Erythroblast (primary cell): ENCODE measurements at places on chromosomes 4 and X.

GRCh38 chr4:173125216-173125812 is 43.3 kb upstream of the GALNT7 start:
- no peak for DNase-seq

- DNase-seq, result no peak
Measured at GRCh38 chr4:48012824-48013223, 3.7 kb downstream of the CNGA1 start.

GRCh38 chr4:100087743-100088142 is 102.5 kb downstream of the DDIT4L start:
- DNase-seq, result no peak

DNA sequence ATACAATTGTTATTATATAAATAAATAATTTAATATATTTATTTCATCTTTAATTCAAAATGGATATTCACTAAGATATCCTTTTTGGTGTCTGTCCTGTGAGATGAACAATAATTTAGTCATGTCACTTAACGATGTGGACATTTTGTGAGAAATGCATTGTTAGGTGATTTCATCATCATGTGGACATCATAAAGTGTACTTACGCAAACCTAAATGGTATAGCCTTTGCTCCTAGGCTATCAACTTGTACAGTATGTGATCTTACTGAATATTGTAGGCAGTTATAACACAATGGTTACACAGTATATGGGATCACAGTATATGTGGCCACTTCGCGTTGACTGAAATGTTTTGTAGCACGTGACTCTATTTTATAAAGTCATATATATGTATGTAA is 20.2 kb upstream of the CHRNA9 start:
- no peak for DNase-seq

DNA sequence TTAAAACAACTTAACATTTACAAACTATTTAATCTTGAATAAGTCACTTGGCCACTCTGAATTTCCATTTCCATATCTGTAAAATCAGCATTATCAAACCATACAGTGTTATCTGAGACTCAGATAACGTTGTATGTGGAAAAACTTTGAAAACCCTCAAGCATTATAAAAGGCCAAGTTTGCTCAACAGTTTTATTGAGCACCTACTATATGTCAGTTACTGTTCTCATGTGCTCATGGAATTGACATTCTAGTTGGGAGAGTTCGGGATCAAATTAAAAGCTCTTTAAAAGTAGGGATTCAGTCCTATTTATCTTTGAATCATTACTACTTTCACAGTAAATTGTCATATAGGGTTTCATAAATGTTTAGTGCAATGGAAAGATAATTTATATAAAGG is 97.9 kb downstream of the FRMPD4 start:
- no peak for DNase-seq

GRCh38 chr4:57405359-57405758 is 295.2 kb upstream of the IGFBP7 start:
- no peak for DNase-seq

- peak; percentile 18 for DNase-seq
Measured at GRCh38 chr4:47839259-47839658, 1.4 kb upstream of the CORIN start.

- no peak for DNase-seq
Measured at GRCh38 chr4:123671636-123672404, 275.2 kb downstream of the SPRY1 start.

- peak; percentile 36 for DNase-seq
Measured at GRCh38 chr4:167622481-167623240, 388.4 kb upstream of the SPOCK3 start.

GRCh38 chr4:77795326-77795725 is 23.8 kb downstream of the CNOT6L start:
- no peak for DNase-seq

DNA sequence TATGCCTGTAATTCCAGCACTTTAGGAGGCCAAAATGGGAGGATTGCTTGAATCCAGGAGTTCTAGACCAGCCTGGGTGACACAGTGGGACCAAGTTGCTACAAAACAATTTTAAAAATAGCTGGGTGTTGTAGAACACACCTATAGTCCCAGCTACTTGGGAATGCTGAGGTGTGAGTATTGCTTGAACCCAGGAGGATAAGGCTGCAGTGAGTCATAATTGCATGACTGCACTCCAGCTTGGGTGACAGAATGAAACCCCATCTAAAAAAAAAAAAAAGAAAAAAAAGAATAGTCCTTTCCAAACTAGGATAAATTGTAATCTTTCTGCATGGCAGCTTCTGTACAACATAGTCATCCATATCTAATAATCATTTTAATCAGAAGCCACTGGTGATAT is 270.1 kb upstream of the INTU start:
- DNase-seq, result no peak

GRCh38 chrX:25925946-25926345 is 212.2 kb upstream of the MAGEB18 start:
- no peak for DNase-seq

GRCh38 chr4:151297170-151297569 is 20.2 kb downstream of the PRSS48 start:
- DNase-seq, result no peak

- no peak for DNase-seq
Measured at GRCh38 chrX:7889135-7889534, 38.1 kb downstream of the PNPLA4 start.

DNA sequence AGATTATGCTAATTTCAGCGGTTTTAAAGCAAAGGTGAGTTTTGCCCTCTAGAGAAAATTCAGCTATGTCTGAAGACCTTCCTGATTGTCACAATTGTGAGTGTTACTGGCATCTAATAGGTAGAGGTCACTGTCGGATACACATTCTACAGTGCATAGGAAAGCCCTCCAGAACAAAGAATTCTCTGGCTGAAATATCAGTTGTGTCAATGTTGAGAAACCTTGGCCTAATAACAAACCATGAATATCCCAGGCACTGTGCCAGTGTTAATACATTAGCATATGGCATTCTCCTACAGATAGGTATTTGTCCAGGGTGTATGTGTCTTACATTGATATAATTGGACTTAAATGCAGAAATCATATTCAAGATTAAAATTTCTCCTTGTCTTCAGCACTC is 294.3 kb downstream of the FSTL5 start:
- DNase-seq, result no peak

DNA sequence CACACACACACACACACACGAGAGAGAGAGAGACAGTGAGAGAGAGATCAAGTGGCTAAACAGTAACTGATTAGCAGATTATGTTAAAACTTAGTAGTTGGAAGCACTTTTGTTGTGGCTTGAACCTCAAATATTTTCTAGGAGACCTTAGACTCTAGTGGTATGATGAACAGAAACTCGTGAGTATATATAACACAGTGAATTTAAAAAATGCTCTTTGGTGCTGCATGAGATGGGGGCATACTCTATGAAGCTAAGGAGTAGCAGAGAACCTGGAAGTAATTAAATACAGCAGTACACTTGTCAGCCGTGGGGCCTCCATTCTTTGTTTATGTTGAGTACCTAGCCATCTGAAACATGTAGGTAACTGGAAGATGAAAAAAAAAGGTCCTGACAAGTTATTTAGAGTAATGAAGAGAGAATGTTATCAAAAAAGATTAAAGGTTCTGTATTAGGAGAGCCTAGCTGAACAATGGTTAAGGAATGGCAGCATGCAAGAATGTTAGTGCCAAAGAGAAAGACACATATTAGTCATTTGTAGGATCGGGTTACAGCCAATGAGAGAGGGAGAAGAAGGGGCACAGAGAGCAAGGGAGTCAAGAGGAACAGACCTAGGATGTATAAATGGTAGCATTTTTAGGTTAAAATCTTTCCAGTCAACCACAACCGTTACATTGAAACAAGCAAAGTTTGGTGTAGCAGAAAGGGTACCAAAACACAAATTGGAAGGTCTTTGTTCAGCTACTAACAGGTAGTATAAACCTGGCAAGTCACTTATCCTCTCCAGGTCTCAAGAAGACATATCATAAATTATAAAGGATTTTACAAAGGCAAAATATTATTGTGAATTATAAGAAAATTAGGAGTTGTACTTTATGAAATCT is 316.7 kb upstream of the DIPK2B start:
- no peak for DNase-seq

- no peak for DNase-seq
Measured at GRCh38 chrX:357693-358471, 28.8 kb downstream of the PPP2R3B start.

- DNase-seq, result no peak
Measured at GRCh38 chrX:107355533-107355932, 93.9 kb upstream of the FRMPD3 start.

DNA sequence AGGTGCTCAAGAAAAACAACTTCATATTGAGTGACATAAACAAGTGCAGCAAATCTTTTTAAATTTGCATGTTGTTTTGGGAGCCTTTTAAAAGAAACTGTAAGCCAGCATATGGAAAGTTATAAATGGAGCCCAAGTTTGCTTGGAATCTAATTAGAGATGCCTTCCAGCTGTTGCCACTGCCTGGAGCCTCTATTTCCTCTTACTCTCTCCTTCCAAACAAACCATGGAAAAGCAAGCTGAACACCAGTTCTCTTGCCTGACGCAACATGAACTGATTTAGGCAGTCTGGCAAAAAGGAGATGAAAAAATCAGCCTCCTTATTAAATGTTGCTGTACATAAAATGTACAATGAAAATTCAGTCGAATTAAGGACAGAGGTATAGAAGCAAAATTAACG is 21.5 kb downstream of the ARSJ start:
- no peak for DNase-seq

DNA sequence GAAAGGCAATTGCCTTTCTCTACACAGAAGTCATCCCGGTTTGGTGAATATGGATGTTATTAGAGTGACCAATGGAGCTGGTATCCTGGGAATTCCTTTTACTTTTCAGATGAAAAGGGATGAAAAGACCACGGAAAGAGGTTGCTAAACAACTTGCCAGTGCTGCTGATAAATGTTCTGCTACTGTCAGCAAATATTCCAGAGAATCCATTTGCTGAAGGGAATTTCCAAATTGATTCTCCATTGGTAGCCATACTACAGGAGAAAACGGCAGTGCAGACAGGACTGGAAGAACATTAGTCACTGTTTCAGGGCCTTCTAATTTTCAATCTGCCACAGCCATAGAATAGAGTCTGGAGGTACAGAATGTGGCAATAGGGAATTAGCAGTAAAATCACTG is 451.5 kb downstream of the PCDH11X start:
- no peak for DNase-seq

GRCh38 chrX:42818151-42818921 is 40.4 kb upstream of the PPP1R2C start:
- no peak for DNase-seq

- DNase-seq, result no peak
Measured at GRCh38 chr4:93809773-93810172, 18.8 kb upstream of the ATOH1 start.

GRCh38 chrX:73076838-73077237 is 2.5 kb downstream of the PABPC1L2A start:
- DNase-seq, result no peak

- DNase-seq, result no peak
Measured at GRCh38 chr4:154036856-154037255, 248.0 kb upstream of the SFRP2 start.

DNA sequence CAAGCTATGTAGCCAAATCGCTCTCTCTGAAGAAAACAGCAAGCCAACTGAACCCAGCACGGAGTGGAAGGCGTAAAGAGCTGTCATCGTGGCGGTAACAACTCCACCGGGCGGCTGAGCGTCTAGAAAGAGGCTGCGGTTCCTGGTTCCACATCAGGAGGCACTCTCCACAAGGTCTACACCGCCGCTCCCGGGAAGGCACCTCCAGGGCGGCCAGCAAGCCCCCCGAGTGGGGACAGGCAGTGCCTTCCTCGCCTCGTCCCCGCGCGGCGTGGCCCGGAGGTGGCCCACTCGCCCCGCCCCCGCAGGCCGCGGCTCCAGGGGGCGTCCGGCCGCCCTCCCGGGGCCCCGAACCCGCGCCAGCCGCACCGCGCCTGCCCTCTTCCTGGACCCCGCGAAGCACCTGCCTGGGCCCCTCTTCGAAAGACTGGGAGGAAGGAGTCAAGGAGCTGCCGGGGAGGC is 755 bp downstream of the KLHL8 start:
- peak; percentile 75 for DNase-seq

GRCh38 chrX:106007815-106008214 is 30.7 kb downstream of the SERPINA7 start:
- no peak for DNase-seq

DNA sequence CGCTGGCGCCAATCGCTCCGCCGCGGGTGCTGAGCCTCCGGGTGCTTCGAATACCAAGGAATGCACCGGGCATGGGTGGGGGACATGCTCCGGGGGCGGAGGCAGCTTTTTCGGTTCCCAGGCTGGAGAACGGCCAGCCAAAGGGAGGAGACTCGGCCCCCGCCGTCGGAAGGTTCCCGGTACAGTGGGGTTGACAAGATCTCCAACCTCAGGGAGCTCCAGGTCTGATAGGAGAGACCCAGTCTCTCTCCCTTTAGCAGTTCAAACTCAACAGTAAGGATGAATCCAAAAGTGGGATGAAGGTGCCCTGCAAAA is 29.1 kb upstream of the BCORL1 start:
- no peak for DNase-seq

GRCh38 chr4:52751487-52751911 is 274 bp upstream of the ERVMER34-1 start:
- DNase-seq, result no peak

DNA sequence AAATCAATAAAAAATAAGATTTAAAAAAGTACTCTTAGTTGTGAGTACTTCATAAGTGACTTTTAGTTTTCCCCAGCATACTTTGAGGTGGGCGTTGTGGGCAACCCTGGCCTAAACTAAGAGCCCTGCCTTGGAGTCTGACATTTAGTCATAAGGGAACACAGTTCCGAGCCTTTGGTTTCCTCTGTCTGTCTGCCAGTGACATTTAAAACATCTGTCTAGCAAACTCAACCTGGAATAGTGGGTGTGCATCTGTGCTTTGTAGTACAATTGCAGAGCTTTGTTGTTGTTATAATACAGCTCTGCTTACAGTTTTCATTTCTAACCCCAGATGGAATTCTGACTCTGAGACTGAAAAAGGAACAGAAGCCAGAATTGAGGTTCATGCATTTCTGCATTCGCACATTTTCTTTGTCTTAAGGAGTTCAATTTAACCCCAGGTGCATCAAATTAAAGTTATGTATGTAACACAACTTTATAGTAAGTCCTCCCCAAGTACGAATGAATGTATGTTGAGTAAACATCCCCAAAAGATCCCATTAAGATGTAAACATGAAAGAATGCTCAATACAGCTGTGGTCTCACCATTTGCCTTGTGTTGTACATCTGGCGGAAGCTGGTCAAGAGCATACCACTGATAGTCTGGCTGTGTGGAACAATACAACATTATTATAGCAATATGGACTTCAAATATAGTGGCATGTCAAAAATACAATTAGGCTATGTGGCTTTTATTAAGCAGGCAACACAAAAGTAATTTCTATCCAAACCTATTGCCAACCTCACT is 25.9 kb downstream of the TNIP3 start:
- DNase-seq, result no peak

- no peak for DNase-seq
Measured at GRCh38 chr4:44652002-44652401, 577 bp upstream of the YIPF7 start.

- no peak for DNase-seq
Measured at GRCh38 chr4:148333265-148333664, 108.9 kb downstream of the NR3C2 start.

DNA sequence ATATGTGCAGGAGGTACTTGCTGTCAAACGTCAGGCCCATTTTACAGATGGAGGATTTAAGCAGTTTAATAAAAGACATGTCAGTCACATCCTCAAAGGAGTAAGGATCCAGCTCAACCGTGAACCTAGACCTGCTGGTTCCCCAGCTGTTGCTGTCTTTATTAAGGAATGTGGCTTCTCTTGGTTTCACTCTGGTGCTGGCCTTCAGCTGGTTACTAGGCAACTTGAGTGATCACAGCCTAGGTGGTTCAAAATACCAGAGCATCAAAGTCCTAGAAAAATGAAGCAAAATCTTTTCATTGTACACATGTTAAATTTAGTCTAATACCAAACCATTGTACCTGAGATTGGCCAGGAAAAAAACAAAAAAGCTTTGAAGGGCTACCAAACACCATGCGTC is 32.7 kb upstream of the GLRA2 start:
- DNase-seq, result no peak
